ENCODE measurements at places on chromosomes 7 and 10.

DNA sequence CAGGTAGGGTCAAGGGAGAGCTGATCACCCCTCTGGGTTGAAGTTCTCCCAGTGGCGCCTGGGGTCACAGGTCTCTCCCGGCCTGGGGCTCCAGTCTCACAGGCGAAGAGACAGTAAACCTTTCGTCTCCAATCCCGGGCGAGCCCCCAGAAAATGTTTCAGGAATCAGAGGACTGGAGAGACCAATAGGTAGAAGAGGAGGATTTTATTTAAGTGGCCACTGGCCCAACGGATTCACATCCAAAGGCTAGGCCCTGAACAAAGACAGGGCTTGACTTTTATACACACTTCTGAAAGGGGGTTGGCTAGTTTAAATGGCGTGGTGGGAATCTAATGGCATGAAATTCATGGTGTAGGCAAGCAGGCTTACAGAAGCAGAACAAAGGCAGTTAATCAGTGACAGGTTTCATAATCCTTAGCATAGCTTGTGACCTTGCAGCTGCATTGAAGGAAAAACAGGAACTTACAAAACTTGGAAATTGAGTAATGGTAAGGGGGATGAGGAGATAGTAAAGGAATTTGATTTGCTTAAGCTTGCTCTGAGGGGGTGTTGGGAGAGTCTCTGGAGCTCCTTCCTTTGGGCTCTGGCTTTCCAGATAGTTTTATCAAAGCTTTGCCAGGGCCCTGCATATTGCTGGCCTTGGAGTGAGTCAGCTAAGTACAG is 105.5 kb downstream of the TRIM24 start:
- no peak for DNase-seq

DNA sequence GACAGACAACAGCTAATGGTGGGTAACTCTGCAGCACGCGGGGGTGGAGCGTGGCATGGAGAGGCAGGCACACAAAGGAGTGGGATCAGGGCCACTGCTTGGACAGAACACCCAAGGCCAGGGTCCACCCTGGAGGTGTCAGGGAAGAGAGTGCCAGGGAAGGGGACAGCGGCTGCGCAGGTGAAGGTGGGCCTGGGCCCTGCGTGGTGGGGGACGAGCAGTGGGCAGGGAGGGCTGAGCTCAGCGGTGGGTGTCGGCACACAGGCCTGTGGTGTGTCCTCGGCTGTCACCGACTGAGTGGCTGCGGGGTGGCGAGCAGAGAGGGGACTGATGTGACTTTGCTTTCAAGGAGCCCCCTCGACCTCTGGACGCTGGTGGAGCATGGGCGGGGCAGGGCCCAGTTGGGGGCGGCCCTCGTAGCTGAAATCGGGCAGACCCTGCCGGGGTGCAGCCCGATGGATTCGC is 8.4 kb upstream of the SCART1 start:
- no peak for DNase-seq

DNA sequence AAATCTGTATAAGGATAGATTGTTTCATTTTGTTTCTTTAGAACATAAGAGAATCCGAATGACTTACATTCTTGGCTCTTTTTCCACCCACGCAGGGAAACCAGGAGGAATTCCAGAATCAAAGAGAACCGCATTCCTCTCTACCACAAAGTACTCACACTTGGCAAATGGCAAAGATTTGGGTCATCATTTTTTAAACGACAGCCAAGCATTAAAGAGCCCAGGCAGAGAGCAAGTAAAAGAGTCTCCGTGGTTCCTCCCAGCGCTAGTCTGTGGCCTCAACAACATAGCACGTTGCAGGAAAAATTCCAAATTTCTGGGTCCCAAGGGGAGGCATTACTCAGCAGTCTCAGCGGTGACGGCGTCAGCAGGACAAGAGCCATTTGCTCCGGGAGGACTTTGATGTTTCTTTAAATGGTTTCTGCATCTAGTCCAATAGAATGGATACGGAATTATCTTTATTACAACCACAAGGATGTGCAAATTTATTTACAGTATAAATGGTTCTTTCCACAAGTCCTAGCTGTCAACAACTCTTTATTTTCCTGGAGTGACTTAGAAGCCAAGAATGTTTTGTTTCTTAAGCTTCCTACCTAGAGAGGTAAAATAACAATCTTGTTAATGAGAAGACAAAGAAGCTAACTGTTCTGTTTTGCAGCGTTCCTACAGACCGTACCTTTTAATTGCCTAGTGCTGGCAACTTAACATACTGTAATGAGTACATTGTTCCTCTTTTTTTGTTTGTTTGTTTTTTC is 232.5 kb downstream of the SKIDA1 start:
- DNase-seq: no peak

DNA sequence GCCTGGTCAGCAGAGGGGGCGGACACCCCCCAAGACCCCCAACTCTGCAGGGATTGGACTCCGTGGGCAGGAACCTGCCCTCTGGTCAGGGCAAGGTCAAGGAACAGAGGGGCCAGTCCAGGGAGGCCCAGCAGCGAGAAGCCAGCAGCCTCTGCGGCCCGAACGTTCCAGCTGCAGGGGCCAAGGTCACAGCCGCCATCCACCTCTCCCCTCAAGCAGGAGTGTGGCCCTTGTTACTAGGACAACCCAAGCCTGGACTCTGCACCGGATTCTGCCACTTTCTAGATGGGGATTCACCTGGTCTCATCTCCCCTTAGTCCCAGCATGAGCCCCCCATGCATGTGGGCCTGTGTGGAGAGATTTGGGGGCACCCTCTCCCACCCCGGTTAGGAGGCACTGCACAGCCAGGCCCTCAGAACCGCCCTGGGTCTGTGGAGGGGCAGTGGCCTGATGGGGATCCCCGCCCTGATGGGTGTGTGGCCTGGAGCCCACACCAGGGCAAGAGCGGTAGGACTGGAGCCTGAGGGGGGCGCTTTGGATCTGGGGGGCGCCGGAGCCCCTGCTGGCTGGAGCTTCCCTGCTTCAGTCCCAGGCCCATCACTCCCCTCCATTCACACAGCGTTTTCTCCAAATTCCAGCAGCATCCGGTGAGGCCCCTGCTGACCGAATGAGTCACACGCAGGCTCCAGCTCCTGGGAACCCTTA is 18.1 kb downstream of the ADGRA1 start:
- no peak for DNase-seq

- no peak for DNase-seq
Observed at GRCh38 chr7:145293754-145294153, 457.9 kb upstream of the TPK1 start.

GRCh38 chr10:121414366-121415062 is 183.7 kb downstream of the FGFR2 start:
- no peak for DNase-seq

DNA sequence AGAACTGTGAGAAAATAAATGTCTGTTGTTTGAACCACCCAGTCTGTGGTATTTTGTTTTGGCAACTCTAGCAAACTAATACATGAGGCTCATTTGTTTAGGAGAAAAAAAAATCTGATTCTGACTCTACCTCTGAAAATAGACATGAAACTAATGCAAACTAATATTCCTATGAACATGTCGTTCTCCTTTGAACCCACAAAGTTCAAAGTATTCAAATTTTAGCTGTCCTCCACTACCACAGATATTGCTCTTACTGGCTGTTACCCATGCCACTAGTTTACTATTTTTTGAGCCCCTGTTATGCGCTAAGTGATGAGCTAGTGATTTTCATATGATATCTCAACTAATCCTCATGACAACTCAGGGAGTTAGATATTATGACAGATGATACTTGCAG is 58.8 kb upstream of the ZNF804B start:
- no peak for DNase-seq

GRCh38 chr10:84401854-84402611 is 73.6 kb downstream of the CCSER2 start:
- no peak for DNase-seq

GRCh38 chr10:101286248-101287046 is 57.2 kb upstream of the LBX1 start:
- DNase-seq: no peak

- DNase-seq: no peak
Observed at GRCh38 chr10:82757901-82758300, 882.9 kb downstream of the NRG3 start.

All from NAMALWA (cell line).